ENCODE measurements at places on chromosomes 16 and 17. TPM values are rescaled to one million over a fixed set of nuclear protein-coding genes. Genes with fewer than 3 reads are reported as not detected.

Gene CCL1
- total RNA-seq = not detected

DNA sequence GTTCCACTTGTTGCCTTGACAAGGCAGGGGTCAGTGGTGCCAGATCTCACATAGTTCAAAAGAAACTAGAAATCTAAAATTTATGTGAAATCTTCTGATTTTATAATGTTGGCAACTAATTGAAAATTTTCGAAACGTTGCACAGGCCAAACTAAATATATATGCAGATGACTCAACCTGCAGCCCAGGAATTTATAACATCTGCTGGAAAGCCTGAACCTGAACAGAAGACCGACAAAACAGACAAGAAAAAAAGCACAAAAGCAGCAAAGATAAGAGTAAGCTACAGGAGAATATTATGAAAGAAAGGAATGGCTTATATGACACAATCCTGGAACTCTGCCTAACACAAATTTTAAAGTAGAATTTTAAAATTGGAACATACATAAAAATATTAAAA, 207.6 kb downstream of the CEP112 start:
- H3K4me3 ChIP-seq = no peak overlapping the region
- no peak overlapping the region for H3K27ac ChIP-seq
- no peaks in the 10 kb centered on the region for H3K4me1 ChIP-seq
- DNase-seq = no peak
- H3K27me3 ChIP-seq = no peaks in the 10 kb centered on the region

Gene TBC1D3E
- not detected for total RNA-seq

Gene PMFBP1
- total RNA-seq = 2.0 TPM

DNA sequence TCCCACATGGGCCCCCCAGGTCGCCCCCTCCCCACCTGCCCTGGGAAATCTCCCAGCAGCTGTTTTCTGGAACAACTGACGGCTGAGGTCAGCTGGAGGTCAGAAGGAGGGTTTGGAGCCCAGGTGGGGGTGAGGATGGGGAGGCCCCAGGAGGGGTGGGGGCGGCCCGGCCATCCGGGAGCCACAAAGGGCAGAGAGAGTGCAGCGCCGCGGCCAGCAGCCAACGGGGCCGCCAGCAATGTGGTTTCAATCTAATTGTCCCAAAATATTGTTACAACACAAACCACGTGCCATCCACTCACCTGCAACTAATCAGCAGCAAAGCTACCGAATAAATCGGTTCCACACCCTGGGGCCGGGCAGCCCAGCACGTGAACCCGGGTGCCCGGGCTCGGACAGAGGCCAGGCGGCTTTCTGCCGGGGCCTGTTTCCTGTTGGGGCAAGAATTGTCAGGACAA, 28.3 kb upstream of the SLC38A10 start:
- H3K36me3 ChIP-seq = no peaks in the 10 kb centered on the region
- no peaks in the 10 kb centered on the region for H3K27me3 ChIP-seq
- H3K4me3 ChIP-seq = no peak overlapping the region

DNA sequence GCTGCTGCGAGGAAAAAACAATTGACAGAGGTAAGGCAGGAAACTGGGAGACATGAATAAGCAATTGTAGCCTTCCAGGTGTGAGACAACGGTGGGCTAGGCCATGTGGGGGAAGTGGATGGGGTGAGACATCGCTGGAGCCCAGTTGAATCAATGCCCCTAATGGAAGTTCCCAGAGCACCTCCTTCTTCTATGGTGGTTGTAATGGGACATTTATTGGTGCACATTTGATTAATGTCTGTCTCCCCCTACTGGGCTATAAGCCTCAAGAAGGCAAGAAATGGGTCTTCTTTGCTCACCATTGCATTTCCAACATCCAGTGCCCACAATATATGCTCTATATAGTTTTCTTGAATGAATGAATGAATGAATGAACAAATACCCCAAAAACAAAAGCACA, 22.7 kb upstream of the CD300E start:
- no peak for DNase-seq
- no peaks in the 10 kb centered on the region for H3K36me3 ChIP-seq
- H3K27me3 ChIP-seq = no peaks in the 10 kb centered on the region
- no peak overlapping the region for H3K27ac ChIP-seq
- H3K4me1 ChIP-seq = no peaks in the 10 kb centered on the region

DNA sequence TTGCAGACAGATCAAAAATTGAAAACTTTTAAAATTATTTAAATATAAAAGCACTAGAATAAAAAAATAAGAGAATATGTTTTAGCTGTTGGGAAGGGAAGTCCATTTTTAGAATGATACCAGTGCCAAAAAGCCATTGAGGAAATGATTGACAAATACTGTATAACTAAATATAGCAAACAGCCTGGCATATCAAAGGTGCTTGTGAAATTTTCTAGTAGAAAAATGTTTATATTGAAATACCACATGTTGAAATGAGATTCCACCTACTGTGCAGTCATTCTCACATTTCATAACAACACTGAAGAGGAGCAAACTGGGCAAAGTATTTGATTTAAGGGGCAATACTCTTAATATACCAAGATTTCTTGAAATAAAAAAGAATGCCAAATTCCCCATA, 183.5 kb downstream of the PHKB start:
- peaks cover 14% of the 10 kb centered on the region for H3K36me3 ChIP-seq
- H3K27me3 ChIP-seq = no peaks in the 10 kb centered on the region
- no peak overlapping the region for H3K27ac ChIP-seq
- peaks cover 19% of the 10 kb centered on the region for H3K4me1 ChIP-seq
- no peak for DNase-seq

DNA sequence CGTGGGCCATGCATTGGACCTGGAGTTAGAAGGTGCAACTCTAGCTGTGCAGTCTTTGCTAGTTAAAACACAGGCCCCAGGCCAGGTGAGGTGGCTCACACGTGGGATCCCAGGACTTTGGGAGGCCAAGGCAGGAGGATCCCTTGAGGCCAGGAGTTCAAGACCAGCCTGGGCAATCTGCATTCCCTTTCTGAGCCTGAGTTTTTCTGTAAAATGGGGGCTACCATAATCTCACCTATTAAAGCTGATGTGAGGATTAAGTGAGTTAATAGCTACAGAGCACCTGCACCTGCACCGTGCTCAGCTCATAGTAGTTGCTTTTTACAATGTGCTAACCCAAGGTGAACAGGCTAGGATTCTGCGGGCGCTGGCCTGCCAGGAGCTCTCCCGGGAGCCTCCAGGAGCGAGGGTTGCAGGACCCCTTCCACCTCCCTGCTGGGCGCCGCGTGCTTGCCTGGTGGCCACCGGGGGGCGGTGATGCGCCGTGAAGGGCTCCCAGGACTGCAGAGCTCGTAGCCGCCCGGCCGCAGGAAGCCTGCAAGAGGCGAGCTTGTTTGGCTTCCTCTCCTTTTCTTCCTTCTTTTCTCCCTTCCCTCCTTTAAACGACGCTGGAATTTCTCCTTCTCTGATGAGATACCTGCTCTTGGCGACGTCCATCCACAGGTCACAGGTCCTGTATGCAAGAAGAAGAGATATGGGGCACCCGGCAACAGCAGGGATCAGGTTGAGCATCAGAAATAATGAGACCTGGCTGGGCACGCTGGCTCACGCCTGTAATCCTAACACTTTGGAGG, 51.3 kb downstream of the ZFP90 start:
- no peak overlapping the region for H3K27ac ChIP-seq
- H3K36me3 ChIP-seq = no peaks in the 10 kb centered on the region
- no peaks in the 10 kb centered on the region for H3K27me3 ChIP-seq
- DNase-seq = no peak
- no peaks in the 10 kb centered on the region for H3K4me1 ChIP-seq

DNA sequence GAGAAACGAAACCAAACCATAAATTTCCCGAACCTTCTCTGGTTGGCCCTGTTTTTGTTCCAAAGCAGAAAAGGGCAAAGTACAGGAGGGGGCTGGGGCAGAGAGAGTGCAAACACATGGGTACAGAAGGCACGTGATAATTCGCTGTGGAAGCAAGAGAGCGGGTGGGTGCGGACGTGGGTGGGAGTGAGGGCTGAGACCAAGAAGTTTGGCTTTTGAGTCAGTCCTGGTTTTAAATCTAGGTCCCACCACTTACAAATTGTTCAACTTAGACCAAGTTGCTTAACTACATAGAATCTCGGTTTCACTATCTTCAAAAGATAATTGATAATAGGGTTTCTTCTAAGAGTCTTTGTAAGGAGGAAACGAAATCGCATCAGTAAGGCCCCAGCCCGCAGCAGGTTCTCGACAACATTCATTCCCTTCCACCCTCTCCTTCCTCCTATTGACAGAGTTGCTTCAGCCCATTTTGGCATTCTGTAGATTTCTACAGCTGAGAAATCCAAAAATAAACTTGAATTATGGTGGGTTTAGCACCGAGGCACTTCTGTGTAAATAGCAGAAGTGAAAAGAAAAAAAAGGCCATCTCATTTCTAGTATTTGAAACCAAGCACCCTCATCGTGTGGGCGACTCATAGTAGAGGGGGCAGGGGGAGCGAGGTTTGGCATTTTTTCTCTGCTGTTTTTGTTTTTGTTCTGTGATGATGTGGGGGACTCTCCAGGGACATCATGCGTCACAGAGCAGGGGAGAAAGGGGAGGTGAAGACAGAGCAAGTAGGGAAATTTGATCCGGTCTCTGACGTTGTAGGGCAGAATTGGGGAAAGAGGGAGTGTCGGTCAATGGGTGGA, 33.6 kb upstream of the CCR7 start:
- no peak overlapping the region for H3K4me3 ChIP-seq
- no peaks in the 10 kb centered on the region for H3K36me3 ChIP-seq
- no peaks in the 10 kb centered on the region for H3K4me1 ChIP-seq

DNA sequence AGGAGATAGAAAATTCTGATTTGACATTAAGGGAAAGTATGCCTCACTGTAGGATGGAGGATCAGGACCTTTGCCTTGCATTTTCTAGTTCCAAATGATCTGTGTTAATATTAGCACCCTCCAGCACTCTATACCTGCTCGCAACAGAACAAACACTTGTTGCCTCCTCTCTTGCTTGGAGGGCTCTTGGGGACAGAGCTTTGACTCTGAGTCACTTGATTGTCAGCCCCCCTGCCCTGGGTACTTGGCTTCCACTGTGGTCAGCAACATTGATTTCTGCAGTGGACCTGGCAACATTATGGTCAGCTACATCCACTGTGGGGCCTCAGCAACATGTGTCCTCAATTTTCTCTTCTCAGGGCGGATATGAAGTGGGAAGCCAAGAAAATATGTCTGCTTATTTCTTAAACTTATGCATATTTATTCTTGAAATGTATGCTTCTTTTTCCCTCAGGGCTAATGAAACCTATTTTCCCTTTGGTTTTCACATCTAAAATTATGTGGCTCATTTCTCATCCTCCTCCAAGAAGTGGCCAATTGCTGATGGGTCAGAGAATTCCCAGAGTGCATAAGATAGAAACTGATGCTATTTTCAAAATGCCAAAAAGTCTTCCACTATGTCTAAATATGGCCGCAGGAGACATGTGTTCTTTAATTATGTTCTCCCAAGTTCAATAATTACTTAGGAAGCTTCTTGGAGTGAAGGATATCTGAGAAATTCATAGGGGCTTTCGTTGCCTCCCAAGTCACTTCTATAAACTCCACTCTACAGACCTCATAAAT, 94.6 kb upstream of the SMIM36 start:
- no peaks in the 10 kb centered on the region for H3K4me1 ChIP-seq
- no peaks in the 10 kb centered on the region for H3K36me3 ChIP-seq
- H3K4me3 ChIP-seq = no peak overlapping the region
- no peaks in the 10 kb centered on the region for H3K27me3 ChIP-seq

Data from right atrium auricular region (tissue), 2 donors.